ENCODE measurements at places on chromosomes 1 and 21. TPM values are rescaled to one million over a fixed set of nuclear protein-coding genes. Genes with fewer than 3 reads are reported as not detected.

DNA sequence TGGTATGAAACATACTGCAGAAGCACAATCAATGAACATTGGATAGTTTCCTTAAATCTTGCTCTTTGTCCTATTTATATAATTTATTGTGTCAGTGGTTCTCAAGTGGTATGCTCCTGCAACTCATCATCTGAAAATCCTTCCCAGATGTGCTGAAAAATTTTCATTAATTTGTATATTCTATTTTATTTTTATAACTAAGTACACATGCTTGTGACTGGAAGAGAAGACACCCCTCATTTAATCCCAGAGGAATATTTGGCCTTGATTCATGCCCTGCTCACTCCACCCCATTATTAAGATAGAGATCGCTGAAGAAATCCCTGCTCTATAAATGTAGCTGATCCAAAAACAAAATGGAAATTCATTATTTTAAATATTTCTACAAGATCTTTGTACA is 870.5 kb upstream of the CXADR start:
- H3K4me1 ChIP-seq = peaks cover 3% of the 10 kb centered on the region
- no peaks in the 10 kb centered on the region for H3K27me3 ChIP-seq
- DNase-seq = no peak
- no peak overlapping the region for H3K4me3 ChIP-seq
- H3K36me3 ChIP-seq = no peaks in the 10 kb centered on the region

- no peaks in the 10 kb centered on the region for H3K4me1 ChIP-seq
- no peak for DNase-seq
- H3K4me3 ChIP-seq = no peak overlapping the region
- no peaks in the 10 kb centered on the region for H3K27me3 ChIP-seq
- no peak overlapping the region for H3K27ac ChIP-seq
These were observed 23.3 kb downstream of the COLGALT2 start for GRCh38 chr1:184014271-184014670.

DNA sequence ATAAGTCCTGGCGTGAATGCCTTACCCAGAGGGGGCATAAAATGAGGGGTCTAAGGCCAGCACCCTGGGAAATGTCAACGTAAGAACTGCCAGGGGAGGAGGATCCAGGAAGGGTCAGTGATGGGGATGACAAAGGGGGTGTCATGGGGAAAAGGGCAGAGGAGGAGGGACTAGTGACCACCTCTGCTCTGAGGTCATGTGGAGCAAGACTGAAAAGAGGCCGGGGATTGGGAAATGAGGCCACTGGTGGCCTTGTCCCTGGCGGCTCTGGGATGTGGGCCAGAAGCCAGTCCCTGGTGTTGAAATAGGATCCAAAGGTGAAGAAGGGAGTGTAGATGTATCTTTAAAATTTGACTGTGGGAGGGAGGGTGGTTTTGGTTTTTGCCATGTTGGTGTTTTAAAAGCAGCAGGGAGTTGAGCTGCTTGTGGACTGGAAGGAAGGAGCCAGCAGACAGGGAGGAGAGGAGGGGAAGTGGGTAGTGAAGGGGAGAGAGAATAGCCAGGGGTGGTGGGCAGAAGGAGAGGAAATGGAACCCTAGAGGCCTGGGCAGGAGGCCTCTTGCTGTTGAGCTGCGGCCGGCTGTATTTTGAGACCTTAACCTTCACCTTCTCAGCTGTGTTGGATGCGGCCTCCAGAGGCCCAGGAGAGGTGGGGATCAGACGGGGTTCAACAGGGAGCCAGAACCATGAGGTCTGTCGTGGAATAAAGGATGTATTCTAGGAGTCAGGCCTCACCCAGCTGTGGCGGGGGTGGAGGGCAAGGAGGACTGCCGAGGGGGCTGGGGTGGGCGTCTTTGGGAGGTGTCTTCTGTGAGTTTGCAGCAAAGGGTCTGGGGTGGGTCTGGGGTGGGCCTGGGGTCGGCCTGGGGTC is 92.5 kb downstream of the DHRS3 start:
- peaks cover 8% of the 10 kb centered on the region for H3K4me1 ChIP-seq
- H3K36me3 ChIP-seq = no peaks in the 10 kb centered on the region
- H3K27ac ChIP-seq = peak overlapping the region; percentile 95
- peak; percentile 69 for DNase-seq

DNA sequence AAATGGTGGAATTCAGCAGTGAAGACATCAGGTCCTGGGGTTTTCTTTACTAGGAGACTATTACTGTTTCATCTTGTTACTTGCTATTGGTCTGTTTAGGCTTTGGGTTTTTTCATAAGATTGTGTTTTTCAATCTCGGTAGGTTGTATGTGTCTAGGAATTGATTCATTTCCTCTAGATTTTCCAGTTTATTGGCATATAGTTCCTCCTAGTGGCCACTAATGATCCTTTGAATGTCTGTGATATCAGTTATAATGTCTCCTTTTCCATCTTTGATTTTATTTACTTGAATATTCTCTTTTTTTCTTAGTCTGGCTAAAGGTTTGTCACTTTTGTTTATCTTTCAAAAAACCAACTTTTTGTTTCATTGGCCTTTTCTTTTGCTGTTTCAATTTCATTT is 233.0 kb downstream of the RWDD3 start:
- no peak overlapping the region for H3K4me3 ChIP-seq
- H3K36me3 ChIP-seq = no peaks in the 10 kb centered on the region
- H3K4me1 ChIP-seq = no peaks in the 10 kb centered on the region
- no peak for DNase-seq

DNA sequence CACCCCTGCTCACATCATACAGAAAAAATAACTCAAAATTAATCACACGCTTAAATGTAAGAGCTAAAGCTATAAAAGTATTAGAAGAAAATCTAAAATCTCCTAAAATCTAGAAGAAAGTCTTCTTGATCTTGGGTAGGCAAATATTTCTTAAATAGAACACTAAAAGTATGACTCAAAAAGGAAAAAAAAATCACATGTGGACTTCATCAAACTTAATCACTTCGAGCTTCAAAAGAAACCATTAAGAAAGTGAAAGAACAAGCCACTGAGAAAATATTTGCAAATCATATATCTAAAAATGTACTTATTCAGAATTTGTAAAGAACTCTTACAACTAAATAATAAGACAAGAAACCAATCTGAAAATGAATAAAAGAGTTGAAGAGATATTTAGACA is 32.7 kb downstream of the LRRC52 start:
- no peak for DNase-seq
- no peaks in the 10 kb centered on the region for H3K36me3 ChIP-seq
- no peaks in the 10 kb centered on the region for H3K27me3 ChIP-seq

- DNase-seq = no peak
- H3K4me1 ChIP-seq = no peaks in the 10 kb centered on the region
- H3K27ac ChIP-seq = no peak overlapping the region
- H3K36me3 ChIP-seq = no peaks in the 10 kb centered on the region
- H3K4me3 ChIP-seq = no peak overlapping the region
These were observed 639.3 kb downstream of the PTPRU start for GRCh38 chr1:29875557-29876028.

GRCh38 chr1:172993640-172994039 is 57.1 kb downstream of the TNFSF18 start:
- no peak for DNase-seq
- no peak overlapping the region for H3K4me3 ChIP-seq
- no peaks in the 10 kb centered on the region for H3K4me1 ChIP-seq
- H3K36me3 ChIP-seq = no peaks in the 10 kb centered on the region
- no peak overlapping the region for H3K27ac ChIP-seq

GRCh38 chr1:232457595-232457994 is 172.3 kb downstream of the SIPA1L2 start:
- no peaks in the 10 kb centered on the region for H3K36me3 ChIP-seq
- DNase-seq = no peak
- H3K4me1 ChIP-seq = no peaks in the 10 kb centered on the region
- H3K27me3 ChIP-seq = no peaks in the 10 kb centered on the region
- no peak overlapping the region for H3K27ac ChIP-seq

DNA sequence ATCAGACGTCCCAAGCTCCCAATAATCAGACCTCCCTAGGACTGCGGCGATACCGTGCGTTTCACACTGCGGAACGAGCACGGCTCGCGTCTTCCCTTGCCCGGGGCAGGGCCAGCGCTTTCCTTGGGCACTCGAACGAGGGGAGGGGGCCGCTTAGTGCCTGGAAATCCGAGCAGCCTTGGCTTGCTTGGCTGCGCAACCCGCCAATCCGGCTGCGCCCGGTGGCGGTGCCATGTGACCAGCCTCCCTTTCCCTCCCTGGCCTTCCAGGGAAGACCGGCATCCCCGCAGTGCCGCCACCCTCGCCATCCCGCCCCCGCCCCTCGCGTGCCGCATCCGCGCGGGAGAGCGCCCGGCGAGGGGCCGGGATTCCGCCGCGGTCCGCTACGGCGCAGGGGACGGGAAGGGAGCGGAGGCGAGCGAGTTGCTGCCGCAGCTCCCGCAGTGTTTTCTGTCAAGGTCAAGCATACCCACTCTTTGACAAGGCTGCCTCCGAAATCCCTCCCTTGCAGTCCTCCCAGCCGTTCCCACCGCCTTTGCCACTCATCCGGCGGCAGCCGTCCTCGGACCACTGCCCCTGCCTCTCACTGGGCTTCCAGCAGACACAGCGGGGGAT is 8.3 kb upstream of the RNF19B start:
- no peaks in the 10 kb centered on the region for H3K27me3 ChIP-seq
- no peak for DNase-seq
- peaks cover 3% of the 10 kb centered on the region for H3K4me1 ChIP-seq
- peak overlapping the region; percentile 63 for H3K4me3 ChIP-seq
- H3K27ac ChIP-seq = no peak overlapping the region
- H3K36me3 ChIP-seq = no peaks in the 10 kb centered on the region

GRCh38 chr1:85584264-85584781 is 3.8 kb downstream of the CCN1 start:
- H3K4me1 ChIP-seq = peaks cover 2% of the 10 kb centered on the region
- no peaks in the 10 kb centered on the region for H3K36me3 ChIP-seq
- no peak overlapping the region for H3K27ac ChIP-seq
- DNase-seq = no peak
- H3K27me3 ChIP-seq = no peaks in the 10 kb centered on the region

DNA sequence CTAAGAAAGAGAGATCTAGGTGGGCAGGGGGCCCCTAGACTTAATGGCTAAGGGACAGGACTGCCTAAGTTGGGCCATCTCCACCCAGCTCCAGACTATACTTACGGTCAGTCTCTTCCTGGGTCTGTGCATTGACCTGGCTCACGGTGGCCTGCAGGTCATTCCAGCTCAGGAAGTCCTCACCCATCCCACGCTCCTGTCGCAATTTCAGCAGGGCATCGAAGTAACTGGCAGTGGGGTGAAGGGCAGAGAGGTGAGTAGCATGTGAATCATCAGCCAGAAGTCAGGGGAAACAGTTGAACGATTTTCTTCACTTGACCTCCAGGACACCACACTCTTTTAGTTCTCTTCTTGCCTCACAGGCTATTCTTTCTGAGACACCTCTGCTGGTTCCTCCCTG is 20.5 kb downstream of the IQGAP3 start:
- H3K27ac ChIP-seq = no peak overlapping the region
- H3K27me3 ChIP-seq = no peaks in the 10 kb centered on the region
- H3K4me3 ChIP-seq = no peak overlapping the region

DNA sequence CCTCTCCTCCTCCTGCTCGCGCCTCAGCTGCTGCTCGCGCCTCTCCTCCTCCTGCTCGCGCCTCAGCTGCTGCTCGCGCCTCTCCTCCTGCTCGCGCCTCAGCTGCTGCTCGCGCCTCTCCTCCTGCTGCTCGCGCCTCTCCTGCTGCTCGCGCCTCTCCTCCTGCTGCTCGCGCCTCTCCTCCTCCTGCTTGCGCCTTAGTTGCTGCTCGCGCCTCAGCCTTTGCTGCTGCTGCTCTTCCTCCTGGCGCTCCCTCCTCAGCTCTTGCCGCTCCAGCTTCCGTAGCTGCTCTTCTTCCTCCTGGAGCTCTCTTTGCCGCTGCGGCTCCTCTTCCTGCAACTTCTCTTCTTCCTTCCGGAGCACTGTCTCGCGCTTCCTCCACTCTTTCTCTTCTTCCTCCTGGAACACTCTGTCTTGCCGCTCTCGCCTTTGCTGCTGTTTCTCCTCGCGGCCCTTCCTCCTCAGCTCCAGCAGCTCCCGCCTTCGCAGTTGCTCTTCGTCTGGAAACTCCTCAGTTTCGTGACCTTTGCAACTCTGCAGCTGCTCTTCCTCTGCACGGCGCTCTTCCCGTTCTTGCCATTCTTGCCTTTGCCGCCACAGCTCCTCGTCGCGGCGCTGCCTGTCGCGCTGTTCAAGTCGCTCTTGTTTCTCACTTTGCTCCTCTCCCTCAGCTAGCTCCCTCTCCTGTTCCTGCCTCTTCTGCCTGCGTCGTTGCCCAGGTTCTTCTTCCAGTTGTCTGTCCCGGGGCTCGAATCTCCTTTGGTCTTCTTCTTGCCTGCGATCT is 3.0 kb downstream of the TCHH start:
- H3K27me3 ChIP-seq = peaks cover 6% of the 10 kb centered on the region
- no peak for DNase-seq
- no peak overlapping the region for H3K4me3 ChIP-seq

DNA sequence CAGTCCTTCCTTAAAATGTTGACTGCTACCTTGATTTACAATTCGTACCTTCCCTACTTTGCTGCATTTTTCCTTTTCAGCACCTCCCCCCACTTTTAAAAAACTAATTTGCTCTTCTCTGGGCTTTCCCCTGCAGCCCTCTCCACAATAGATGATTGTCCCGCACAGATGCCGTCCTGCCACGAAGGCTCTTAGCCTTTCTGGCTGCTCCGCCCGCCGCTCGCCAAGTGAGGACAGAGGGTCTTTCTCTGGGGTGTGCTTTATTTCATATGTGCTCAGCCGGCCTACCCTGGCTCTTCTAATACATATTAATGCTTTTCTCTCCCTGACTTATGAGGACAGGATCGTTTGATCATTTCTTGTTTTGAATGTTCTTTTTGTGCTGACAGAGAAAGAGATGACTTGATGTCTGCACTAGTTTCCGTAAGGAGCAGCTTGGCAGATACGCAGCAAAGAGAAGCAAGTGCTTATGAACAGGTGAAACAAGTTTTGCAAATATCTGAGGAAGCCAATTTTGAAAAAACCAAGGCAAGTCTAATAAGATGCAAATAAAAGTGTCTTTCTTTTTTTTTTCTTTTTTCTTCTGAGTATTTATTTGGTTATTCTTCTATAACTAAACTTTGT is 60.6 kb downstream of the SDCCAG8 start:
- H3K4me1 ChIP-seq = no peaks in the 10 kb centered on the region
- no peak for DNase-seq
- H3K27ac ChIP-seq = no peak overlapping the region
- peaks cover 9% of the 10 kb centered on the region for H3K36me3 ChIP-seq

GRCh38 chr1:205824180-205824579 is 11.2 kb upstream of the SLC41A1 start:
- H3K27me3 ChIP-seq = no peaks in the 10 kb centered on the region
- H3K4me1 ChIP-seq = no peaks in the 10 kb centered on the region
- H3K4me3 ChIP-seq = no peak overlapping the region
- no peak overlapping the region for H3K27ac ChIP-seq
- DNase-seq = no peak

DNA sequence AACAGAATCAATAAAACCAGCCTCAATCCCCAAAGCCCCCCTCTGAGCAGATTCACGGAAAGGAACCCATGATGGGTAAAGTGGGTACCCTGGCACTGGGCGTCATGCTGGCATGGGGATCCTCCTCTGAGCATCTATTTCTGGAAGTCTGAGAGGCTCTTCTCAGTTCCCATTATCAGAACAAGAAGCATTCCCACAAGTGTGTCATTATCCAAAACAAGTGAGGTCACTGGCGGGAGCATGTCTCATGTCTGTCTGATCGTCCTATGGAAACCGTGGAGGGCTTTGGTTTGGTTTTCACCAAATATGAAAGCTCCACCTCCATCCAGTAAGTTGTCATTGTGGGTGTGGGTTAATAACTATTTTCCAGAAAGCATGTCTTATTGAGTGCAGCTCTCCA is 70.7 kb downstream of the PGM1 start:
- no peaks in the 10 kb centered on the region for H3K27me3 ChIP-seq
- H3K4me3 ChIP-seq = no peak overlapping the region
- DNase-seq = no peak
- H3K36me3 ChIP-seq = peaks cover 17% of the 10 kb centered on the region

Gene TOMM40L
- 6.7 TPM for total RNA-seq

Gene ANXA9
- total RNA-seq = 15.8 TPM

Gene OR2M3
- not detected for total RNA-seq

Gene HSF2BP
- 0.14 TPM for total RNA-seq

Gene PLA2G2E
- total RNA-seq = not detected

Gene C8A
- 669 TPM for total RNA-seq
